ENCODE measurements at places on chromosomes 11 and 22.

DNA sequence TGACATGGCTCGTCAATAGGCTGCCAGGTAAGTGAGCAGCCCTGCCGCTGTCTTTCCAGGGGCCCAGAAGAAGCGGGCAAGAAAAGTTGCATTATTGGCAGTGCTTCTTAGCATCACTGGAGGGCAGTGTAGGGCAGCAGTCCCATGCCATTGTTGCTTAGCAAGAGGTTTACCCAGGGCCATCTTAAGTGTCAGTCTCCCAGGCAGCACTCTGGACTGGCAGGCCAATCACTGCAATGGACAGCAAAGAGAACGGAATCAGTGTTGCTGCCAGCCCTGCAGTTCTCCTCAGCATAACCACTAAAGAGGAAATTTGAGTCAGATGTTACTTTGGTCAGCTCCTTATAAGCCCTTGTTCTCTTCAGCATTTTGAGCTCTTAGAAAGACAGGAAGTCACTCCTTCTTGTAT is 13.4 kb upstream of the GRK2 start:
- DNase-seq = peak; percentile 25

DNA sequence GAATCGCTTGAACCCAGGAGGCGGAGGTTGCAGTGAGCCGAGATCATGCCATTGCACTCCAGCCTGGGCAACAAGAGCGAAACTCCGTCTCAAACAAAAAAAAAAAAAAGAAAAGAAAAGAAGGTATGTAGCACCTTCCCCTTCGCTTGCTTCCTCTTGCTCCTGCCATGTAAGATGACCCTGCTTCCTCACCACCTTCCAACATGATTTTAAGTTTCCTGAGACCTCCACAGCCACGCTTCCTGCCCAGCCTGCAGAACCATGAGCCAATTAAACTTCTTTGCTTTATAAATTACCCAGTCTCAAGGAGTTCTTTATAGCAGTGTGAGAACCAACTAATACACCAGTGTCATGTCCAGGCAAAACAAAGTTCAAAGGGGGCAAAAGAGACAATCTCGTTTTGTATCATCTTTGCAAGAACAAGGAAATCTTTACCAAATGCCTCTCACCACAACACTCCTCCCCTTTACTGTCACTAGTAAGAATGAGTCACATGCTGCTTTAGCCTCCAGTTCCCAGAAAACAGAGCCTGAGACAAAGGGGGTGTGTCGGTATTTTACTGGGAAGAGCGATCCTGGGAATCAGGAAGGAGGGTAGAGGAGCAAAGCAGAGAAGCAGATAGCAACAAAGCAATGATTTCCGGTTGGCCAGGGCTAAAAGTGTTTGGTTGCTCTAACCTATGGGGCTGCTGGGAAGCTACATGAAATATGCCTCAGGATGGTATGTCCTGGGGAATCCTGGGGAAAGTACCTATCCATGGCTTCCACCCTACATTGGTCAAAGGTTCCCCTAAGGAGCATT is 10.5 kb upstream of the MCHR1 start:
- no peak for DNase-seq

GRCh38 chr11:60056349-60056969 is at the start of gene MS4A3:
TSS of gene MS4A3 (plus strand) at chr11:60056665. CDS start at chr11:60061161, 4,496 bp downstream.
- no peak for DNase-seq

- no peak for DNase-seq
Observed at GRCh38 chr22:39610246-39610645, 39.7 kb downstream of the CACNA1I start.

- no peak for DNase-seq
Observed at GRCh38 chr11:116192509-116193210, 580.1 kb downstream of the BUD13 start.

GRCh38 chr11:70433526-70433925 is 35.2 kb downstream of the CTTN start:
- DNase-seq = no peak

DNA sequence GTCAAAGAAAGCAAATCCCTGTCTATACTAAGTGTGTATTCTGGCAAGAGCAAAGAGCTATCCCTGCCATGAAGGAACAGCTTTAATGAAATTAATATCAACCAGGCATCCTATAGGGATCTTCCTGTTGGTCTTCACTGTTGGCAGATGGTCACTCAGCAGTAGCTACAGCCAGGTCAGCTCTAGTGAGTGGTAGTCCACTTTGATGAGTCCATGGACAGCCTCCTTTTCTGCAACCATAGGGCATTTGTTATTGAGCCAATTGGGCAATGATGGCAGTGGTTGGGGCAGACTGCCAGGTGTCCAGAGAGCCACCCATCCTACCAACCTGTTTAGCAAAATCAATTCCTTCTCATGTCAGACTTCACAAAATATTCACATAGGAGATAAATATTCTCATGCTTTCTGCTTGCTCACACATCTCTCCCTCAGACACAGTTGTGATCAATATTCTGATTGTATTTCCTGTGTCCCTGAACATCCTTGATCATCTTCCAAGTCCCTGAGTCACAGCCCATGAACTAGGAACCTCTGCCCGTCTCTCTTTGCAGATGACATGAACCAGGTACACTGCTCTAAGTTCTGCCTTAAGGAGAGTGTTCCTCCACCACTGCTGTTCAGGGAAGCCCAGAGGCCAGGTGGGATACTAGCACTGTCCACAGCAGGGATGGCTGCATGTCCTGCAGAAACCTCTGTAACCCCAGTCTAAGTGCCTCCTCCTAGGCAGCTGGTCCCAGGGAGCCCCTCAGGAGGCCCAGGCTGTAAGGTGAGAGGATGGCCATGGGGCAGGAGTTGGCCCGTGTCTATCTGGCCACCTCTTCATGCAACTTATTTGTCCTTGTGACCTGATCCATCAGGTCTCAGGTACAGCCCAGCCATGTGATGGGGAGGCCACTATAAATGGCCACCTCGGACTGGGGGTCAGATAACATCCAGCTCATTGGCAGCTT is 74.2 kb upstream of the IGLL5 start:
- no peak for DNase-seq

DNA sequence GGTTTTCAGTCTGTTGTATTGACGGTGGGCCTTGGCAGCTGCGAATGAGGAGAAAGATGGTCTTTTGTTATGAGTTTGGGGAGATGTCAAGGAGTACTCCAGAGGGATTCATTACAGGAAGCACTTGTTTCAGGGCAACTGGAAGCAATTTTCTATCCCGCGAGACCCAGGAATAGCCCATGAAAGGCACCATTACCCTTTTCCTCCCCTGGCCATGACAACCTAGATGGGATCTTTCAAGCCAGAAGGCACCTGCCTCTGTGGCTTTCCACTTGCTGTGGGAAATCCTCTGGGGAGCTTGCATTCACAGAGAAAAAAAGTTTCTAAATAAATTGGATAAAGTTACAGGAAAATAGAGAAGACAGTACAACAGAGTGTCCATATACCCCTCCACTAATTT is 2.7 kb downstream of the ZNF215 start:
- DNase-seq = no peak

DNA sequence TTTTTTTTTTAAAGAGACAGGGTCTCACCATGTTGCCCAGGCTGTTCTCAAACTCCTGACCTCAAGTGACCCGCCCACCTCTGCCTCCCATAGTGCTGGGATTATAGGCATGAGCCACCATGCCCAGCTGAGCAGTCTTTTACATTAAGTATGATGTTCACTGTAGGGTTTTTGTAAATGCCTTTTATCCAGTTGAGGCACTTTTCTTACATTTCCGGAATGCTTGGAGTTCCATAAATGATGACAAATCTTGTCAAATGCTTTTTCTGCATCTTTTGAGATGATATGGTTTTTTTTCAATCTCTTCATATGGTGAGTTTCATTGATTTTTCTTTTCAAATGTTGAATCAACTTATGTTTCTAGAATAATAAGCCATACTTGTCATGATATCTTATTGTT is 29.4 kb upstream of the CTTN start:
- no peak for DNase-seq

DNA sequence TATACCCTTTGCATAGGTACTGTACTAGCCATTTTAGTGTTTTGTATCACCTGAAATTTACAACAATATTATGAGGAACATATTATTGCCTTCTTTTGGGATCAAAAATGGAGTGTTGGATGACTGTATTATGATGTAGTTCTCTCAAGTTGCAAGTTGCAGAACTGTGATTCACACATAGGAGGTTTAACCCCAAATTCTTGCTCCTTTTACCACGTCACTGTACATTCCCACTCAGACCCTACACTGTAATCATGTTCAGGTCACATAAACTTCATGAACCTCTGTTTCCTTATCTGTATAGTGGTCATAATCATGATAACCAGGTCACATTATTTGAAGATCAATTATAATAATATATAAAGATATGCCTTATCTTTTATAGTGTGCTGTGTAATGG is 925.1 kb upstream of the TENM4 start:
- no peak for DNase-seq

DNA sequence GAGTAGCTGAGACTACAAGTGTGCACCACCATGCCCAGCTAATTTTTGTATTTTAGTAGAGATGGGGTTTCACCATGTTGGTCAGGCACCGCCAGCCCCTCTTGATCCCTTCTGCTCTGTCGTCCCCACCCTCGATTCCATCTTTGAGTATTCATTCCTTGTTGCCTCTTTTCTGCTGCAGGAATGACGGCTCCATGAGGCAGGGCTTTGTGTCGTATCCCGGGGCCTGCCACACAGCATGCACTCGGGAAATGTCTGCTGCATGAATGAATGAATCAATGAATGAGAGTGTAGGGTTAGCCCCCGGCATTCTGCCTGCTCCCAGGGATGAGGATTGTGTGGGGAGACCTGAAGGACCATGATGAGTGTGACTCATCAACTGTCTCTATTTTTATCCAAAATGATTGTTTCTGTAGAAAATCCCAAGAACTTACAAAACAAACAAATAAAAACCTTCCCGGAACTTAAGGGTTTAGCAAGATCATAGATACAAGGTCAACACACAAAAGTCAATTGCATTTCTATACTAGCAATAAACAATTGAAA is 54.6 kb upstream of the SLC22A12 start:
- DNase-seq = no peak

GRCh38 chr11:73412308-73412707 is 36.1 kb downstream of the RELT start:
- DNase-seq = no peak

DNA sequence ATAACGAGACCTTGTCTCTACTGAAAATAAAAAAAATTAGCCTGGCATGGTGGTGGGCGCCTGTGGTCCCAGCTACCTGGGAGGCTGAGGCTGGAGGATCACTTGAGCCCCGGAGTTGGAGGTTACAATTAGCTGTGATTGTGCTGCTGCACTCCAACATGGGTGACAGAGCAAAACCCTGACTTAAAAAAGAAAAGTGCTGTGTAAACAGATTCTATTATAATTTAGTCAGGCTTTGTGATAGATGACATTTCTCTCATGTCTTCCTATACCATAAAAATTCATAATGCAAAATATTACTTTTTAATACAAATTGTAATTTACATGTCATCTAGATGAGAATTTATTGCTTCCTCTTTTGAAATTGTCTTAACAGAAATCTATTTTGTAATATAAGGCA is 94.1 kb downstream of the MTMR3 start:
- no peak for DNase-seq

DNA sequence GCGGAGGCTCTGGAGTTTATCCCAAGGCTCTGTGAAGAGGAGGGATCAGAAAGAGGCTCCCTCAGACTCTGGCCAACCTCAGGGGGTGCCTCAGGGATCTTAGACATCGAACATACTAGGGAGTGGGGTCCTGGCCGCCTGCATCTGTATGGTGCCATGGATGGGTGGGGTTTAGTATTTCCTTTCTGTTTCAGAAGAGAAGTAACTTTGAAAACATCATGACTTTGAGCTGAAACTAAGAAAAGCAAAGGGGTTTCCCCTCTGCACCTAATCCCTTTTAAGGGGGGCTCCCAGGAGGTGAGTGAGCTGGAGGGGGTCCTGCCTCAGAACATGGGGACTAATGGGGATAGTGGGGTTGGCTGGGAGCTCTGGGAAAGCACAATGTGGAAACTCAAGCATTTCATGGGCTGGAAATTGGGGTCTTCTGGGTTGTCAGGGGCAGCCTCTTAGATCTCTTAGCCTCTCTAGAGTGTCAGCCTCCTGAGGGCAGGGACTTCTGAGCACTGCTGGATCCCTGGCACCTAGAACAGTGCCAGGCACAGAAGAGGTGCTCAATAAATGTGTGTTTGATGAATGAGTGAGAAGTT is 11.8 kb upstream of the SSTR3 start:
- no peak for DNase-seq

DNA sequence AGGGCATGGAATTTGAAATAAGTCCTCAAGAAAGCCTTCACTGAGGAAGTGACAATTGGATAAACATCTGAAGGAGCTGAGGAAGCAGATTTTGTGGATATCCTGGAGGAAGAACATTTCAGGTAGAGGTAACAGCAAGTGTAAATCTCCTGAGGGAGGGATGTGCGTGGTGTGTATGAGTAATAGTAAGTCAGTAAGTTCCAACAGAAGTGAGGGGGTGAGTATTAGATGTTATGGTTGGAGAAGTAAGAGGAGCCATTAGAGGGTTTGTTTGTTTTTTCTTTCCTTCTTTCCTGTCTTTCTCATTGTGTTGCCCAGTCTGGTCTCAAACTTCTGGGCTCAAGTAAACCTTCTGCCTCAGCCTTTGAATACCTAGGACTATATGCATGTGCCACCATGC is 29.0 kb downstream of the ANKRD42 start:
- no peak for DNase-seq

DNA sequence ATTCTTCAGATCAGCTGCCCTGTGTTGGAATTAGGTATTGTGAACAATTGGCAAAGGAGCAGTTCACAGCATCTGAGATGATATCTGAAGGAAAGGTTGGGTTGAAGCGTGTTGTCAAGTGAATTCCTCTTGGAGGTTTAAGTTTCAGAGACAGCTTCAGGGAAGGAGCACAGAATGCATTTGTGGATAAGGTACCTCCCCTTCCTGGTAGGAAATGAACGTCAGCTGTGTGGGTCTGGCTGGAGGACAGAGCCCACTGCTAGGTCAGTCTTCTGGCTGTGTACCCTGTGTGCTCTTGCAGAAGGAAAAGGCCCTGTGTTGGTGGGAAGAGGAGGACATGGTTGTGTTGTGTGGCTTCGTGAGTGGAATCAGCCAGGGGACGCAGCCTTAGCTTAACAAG is 88.1 kb upstream of the GAL start:
- DNase-seq = no peak

DNA sequence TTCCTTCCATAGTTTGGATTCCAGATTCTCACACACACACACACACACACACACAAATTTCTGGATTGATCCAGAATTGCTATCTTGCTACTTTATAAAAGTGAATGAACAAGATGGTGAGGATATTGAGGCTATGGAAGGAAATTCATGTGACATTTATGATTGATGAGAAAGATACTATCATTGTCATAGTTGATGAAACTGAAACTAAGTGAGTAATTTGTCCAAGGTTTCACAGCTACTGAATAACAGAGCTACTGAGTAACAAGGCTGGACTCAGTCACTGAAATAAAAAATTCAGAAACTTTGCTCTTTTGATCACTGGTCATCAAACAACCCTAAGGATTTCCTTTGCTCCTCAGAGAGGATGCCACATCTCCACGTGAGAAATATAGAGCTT is 16.2 kb downstream of the OR5D16 start:
- no peak for DNase-seq

- DNase-seq = no peak
Observed at GRCh38 chr11:68923614-68924013, 19.9 kb downstream of the IGHMBP2 start.

- no peak for DNase-seq
Observed at GRCh38 chr11:1531449-1532013, 40.5 kb downstream of the DUSP8 start.
